ENCODE measurements at places on chromosomes 6 and 20.

GRCh38 chr6:167298127-167298526, 7.0 kb downstream of the UNC93A start:
- no peak for DNase-seq

DNA sequence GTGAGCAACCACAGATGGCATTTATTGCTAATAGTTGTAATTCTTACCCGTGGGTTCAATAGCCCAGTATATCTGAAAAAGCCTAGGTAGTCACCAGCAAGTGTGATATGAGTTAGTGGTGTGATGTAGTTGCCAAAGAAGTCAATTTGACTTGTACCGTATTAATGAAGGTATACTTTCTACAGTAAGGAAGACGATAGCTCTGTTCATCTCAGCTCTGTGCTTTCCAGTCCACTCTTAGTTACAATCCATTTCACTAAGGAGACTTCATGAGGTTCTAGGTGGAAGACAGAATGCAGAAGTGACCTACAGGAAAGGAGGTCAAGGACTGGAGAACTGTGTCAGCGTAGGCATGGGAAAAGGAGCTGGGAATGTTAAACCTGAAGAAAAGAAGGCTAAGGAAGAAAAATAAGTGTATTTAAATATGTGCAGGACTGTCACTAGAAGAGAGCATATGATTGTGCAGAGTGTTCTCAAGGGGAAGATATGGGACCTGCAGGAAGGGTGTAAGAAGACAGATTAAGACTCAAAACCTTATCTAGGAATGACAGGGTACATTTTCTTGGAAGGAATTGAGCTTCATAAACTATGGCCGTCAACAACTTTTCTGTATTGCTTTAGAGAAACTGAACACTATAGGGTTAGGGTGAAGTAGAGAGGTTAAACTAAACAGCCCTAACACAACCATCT, 116.9 kb upstream of the SCGN start:
- no peak for DNase-seq

- DNase-seq, result no peak
Observed at GRCh38 chr6:137892271-137892708, 25.2 kb downstream of the TNFAIP3 start.

DNA sequence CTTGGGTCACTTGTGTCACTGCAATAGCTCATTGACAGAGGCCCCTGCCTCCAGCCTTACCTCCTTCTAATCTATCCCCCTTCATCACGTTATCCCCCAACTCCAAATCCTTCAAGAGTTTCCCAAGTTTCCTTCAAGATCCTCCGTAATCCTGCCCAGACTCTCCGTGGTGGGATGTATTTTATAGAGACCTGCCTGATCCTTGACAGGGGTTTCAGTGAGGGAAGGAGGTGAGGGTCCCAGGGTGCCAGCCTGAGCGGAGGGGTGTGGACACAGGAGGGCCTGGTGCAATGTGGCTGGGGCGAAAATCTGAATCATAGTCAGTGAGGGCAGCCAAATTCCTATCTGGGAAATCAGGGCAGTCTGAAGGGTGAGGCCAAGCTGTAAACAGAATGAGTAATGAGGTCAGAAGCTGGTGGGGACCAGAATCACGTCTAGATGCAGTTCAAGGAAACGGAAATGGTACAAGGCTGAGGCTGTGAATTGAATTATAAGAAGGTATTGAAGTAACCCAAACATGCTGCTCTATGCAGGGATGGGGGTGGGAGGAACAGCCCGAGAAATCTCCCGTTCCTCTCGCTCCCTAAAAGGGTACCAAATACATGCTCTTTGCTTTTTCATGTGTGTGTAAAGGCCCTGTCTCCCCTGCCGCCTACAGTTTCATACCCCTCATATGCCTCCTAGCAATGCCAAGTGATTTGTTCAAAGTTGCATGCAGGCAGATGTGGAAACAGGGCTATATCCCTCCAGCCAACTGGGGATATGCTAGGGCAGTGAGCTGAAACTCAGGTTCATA, 35.4 kb upstream of the PIM1 start:
- no peak for DNase-seq

DNA sequence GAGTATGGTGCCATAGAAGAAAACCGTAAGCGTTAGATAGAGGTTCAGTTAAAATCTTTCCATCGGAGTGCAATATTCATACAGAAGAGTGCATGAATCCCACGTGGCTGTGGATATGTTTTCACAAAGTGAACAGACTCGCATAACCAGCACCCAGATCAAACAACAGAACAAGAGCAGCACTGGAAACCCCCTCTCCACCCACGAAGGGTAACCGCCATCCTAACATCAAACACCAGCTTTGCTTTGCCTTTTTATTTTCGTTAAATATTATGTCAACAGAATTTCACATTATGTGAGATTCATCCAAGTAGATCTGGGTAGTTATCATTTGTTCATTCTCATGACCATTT, 4.7 kb downstream of the GTSF1L start:
- DNase-seq, result peak; percentile 28

DNA sequence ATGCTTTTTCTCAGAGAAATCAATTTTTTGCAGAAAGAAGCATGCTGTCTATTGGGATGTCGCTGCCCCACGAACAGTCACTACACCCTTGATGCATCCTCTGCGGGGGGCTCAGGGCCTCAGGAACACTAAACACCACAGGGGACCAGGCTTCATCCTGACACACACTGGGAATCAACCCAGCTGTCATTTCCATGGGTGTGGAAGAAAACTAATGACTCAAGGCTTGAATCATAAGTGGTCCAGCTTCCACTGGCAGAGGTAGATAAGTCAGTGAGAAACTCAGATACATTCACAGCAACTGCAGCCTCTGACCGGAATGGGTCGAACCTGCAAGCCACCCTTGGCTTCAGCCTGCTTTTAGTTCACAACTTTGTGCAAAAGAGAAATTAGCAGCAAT, 81.3 kb upstream of the SPTLC3 start:
- no peak for DNase-seq

DNA sequence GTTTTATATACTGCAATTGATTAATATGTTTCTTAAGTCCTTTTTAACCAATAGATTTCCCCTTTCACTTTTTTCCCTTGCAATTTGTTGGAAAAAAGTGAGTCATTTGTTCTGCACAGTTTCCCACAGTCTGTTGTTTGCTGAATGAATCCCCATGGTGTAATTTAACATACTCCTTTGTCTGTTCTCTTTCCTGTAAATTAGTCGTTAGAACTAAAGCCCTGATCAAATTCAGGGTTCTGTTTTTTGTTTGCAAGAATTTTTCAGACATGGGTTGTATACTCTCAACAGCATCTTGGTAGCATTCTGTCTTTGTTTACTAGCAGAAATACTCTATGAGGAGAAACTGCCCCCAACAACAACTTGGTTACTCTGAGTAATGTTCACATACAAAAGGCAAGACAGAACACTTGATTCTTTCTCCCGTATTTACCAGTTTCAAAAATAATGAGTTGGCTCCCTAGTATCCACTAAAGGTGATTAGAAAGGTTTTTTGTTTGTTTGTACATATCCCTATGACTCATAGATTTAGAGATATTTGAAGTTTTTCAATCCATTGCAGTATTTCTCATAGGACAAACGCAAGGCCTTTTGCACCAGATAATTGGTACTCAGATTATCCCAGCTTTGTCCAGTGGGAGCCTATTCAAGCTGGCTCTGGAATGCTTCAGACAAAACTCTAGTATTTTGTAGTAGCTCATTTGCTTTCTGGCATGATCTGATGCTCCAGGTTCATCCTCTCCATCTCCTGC, 16.5 kb downstream of the BLOC1S5 start:
- no peak for DNase-seq

DNA sequence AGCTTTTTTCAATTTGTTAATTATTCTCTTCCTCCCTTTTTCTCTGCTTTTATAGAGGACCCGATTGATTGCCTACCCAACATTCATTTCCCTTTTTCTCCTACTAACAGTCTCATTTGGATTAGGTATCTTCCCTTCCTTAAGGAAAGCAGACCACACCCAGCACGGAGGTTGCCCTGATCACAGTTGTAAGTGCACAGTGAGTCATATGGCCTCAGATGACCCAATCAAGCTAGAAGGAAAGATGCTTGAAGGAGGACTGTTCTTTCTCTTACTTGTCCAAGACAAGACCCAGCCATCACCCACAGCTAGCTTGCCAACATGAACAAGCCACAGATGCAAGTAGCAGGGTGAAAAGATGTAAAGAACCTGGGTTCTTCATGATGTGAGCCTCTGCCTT, 518.6 kb downstream of the PKHD1 start:
- DNase-seq, result no peak

DNA sequence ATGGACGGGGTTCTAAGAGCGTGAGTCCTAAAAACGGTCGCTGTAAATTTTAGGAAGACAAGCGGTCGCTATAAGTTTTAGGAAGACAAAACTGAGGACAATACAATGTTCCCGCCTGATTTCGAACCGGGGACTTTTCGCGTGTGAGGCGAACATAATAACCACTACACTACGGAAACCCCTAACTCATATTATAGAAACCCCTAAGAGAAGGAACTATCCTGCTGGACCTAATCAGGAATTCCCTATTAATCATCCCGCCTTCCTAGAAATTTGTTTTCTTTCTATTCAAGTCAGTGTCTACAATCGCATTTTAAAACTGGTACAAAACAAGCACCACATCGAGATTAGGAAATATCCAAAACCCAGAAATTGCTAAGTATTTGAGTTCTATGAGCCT, 183.8 kb downstream of the OR2B2 start:
- no peak for DNase-seq

DNA sequence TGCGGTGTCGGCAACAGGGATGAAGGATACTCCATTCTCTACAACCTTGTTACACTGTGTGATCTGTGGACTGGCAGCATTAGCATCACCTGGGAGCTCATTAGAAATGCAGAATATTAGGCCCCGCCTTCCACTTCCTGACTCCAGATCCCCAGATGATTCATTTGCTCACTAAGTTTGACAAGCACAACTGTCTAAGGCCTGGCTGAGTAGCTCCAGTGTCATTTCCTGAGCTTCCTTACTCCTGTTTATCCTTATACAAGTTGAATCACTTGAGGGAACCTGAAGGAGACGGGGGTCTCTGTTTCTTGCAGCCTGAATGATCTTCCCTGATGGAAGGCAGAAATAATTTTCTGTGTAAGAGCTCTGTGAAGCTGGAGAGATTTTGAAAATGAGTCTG, 32.7 kb upstream of the PROKR2 start:
- no peak for DNase-seq

DNA sequence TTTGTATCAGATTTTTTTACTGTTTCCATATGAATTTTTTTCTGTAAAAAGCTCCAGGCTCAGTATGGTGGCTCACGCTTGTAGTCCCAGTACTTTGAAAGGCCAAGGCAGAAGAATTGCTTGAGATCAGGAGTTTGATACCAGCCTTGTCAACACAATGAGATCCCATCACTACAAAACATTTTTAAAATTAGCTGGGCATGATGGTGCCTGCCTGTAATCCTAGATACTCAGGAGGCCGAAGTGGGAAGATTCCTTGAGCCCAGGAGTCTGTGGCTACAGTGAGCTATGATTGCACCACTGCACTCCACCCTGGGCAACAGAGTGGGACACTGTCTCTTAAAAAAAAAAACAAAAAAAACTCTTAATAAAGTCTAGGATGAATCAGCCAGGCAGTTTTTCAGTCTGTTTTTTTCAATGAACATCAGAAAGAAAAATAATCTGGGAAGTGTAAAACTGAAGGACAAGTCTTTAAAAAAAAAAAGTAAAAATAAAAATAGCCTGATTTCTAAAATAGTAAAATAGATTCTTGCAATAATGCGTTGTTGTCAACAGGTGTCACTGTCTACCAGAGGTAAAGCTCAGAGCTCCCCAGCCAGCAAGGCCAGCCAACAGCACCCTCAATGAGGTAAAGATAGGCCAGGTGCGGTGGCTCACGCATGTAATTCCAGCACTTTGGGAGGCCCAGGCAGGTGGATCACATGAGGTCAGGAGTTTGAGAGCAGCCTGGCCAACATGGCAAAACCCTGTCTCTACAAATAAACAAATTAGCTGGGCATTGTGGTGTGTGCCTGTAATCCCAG, 9.3 kb upstream of the ATG5 start:
- DNase-seq, result no peak

DNA sequence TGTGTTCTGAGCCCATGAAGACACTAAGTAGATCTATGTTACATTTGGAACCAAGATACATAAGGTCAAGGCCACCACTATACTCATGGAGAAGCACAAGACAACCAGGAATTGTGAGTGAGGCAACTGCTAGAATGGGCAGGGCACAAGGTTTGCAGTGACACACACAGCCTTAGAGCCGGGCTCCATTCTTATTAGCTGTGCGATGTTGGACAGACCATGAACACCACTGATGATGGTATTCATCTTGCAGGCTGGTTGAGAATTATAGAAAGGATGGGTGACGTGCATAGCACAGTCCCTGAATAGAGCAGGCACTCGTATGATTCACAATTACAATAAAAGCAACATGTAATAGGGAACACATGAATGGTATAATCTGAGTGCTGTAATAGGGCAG, 172.4 kb downstream of the GJA10 start:
- no peak for DNase-seq

DNA sequence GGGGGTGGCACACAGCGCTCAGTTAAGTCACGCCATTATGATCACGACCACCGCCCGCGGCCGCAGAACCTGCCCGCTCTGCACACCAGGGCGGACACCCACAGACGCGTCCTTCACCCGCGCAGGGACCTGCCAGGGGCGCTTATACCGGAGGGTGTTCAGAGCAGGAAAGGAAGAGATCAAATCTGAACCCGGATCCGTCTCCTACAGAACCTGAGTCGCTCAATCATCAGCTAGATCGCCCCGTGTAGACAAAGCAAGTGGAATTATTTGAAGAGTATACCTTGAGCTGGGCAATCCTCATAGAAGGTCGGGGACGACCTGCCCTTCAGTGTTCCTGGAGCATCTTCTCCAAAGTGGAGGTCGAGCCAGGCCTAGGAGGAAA, 14.4 kb upstream of the ZNF217 start:
- DNase-seq, result no peak

DNA sequence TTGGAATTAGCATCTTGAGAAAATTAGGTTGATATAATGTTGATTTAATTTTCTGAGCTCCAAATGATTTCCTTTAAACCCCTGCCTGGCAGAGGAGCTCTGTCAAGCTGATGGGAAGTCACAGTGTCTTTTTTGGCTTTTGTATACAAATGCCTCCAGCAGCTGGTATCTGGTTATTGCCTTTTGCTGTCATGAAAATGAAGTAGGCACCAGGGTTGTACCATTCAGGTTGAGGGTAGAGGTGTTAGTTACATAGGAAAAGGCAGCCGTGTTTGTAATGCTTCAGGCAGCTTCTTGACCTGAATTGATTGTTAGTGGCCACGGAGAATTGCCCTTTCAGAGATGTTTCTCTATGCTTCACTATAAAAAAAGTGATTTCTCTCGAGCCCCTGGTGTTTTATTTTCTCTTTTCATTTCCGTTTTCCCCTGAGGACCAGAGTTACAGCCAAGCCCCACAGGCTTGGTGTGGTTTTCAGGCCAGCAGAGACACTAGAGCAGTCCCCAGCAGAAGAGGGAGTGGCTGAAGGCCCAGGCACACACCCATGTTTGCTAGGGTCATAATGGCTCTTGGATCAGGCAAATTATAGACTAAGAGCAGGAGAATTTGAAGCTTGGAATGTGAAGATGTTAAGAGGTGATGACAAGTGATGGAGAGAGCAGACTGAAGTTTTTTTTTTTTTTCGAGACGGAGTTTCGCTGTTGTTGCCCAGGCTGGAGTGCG, 21.6 kb downstream of the CMTR1 start:
- no peak for DNase-seq

Measured in stimulated activated CD4-positive, alpha-beta T cell treated with anti-CD3 and anti-CD28 coated beads, Interleukin-12 subunit alpha, Interleukin-12 subunit beta, amount 100 ng/mL, for 24 hours (primary cell).